ENCODE measurements at places on chromosomes 13 and 19.

DNA sequence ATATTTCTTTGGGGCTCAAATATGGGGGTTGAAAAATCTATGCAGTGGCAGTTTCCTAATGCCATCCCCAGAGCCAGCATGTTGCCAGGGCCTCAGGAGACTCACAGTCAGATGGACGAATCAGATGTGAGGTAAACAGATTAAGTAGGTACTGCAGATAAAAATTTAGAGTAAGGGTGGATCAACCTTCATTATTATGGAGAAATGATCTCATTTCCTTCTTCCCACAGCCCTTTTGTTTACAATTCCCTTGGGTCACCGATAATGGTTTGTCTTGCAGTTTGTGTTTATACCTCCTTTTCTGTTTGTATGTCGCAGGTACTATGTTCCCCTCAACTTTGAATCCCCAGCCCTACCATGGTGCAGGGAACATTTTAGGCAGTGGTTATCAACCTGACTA lies 20.0 kb downstream of the DIAPH3 start:
- DNase-seq = no peak

DNA sequence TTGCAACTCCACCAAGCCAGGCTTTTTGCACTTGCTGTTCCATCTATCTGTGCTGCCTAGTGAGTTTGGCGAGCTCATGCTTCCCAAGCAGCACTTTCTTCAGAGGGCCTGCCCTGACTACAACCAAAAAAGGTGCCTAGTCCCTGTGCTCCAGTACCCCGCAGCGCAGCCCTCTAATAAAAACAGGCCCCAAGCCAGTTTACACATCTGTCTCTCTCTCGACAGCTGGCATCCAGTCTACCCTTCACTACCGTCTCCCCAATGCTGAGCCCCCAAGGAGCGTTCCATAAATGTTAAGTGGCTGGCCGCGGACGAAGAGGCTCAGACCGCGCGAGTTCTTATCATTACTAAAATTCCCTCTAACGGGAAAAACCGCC lies 512 bp downstream of the MED4 start:
- no peak for DNase-seq

GRCh38 chr19:33186431-33187182 lies 7.5 kb upstream of the LRP3 start:
- DNase-seq = no peak

- DNase-seq = no peak
Measured at GRCh38 chr19:6362351-6362801, 1.0 kb downstream of the CLPP start.

DNA sequence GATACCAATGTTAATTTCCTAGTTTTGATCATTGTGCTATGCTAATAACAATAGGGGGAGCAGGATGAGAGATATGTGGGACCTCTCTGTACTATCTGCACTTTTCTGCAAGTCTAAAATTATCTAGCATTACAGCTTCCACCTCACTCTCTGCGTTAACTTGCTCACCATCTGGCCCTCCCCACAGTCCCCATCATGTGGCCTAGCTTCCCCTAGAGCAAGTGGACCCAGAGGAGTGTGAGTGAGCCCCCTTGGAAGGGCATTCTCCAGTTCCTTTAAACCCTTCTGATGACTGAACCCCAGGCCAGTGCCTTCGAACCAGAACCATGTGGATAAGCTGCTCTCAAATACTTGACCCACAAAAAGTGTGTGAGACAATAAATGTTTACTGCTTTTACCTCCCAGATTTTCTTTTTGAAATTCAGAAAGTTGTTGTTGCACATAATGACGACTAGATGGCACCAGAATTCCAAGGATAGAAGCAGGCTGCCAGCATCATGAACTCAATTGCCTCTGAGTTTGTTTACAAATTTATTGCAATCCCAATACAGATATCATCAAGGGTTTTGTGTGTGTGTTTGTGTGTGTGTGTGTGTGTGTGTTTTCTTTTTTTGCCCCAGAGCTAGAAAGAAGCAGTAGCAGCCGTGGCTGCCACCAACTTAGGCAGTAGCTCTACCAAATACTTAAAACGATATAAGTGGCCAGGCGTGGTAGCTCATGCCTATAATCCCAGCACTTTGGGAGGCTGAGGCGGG lies 49.0 kb upstream of the ZNF780A start:
- DNase-seq = no peak

- DNase-seq = no peak
Measured at GRCh38 chr13:59633290-59633689, 530.4 kb downstream of the DIAPH3 start.
